ENCODE measurements at places on chromosomes 1 and 21.

- no peak for DNase-seq
Observed at GRCh38 chr1:116777831-116778830, 23.9 kb downstream of the CD2 start.

DNA sequence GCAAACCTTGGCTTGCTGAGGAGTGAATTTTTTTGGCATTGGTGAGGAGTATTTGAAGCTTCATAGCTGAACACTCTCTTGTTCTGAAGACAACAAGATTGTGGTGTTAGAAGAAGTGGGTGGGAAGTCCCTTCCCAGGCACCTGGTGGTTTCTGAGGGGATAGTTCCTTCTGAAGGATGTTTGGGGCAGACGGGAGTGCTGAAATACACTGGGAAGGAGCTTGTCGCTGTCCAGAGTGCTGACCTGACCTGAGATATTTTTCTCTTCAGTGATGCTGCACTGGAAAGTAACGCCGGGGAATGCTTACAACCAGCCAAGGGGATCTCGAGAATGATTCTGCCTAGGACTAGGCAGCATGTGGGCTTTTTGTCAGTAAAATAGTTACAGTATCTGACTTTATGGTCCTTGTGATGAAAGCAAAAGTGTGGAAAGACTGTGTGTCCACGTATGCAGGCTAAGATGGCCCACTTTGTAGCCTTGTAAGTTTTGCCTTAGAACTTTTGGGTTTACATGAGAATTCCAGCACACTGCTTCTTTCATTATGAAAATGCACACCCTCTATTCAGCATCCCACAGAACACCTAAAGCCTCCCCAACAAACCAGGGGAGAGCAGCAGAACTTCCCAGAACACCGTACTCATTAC lies 33.1 kb upstream of the NFASC start:
- no peak for DNase-seq

DNA sequence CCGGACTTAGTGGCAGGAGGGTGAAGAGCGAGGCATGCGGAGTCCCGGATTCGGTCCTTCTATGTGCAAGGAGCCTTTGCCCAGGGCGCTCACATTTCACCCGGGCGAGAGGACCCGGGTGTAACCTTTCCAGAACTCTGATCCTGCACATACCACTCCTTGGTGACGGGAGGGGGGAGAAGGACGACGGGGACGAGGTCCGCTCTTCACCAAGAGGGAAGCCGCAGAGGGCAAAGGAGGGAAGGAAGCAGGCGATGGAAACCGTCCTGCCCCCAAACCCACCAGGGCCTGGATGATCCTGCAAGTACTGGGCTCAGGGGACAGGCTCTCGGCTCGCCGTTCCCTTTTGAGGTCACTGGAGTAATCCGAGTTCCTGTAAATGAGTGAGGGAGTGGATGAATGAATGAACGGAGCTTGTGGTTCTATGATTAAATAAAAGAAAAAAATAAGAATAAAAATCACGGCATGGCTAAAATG lies 993 bp downstream of the SYPL2 start:
- no peak for DNase-seq

DNA sequence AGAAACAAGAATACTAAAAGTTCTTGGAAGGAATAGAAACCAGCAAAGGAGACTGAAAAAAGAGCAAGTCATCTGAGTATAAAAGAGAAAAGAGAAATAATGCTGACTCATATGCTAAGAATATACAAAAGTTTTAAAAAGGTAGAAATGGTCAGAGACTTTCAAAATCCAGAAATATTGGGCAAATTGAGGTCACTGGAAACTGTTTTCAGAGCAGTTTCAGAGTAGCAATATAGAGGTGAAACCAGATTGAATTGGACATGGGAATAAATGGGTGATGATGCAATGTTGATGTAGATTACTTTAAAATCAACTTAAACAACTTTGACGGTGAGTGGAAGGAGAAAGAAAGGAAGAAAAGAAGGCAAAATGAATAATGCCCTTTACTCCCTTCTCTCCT lies 1.8 kb upstream of the RPS6KC1 start:
- no peak for DNase-seq

DNA sequence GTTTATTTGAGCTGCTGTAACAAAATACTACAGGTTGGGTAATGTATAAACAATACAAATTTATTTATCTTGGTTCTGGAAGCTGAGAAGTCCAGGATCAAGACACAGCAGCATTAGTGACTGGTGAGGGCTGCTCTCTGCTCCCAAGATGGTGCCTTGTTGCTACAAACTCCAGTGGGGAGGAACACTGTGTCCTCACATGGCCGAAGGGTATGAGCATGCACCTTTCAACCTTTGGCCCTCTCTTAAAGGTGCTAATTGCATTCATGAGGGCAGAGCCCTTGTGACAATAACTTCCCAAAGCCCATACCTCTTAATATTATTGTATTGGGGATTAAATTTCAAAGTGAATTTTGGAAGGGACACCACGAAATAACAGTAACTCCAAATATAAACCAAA lies 55.3 kb upstream of the ATP1B1 start:
- DNase-seq, result no peak

- no peak for DNase-seq
Observed at GRCh38 chr1:174815036-174815435, 184.7 kb upstream of the CACYBP start.

DNA sequence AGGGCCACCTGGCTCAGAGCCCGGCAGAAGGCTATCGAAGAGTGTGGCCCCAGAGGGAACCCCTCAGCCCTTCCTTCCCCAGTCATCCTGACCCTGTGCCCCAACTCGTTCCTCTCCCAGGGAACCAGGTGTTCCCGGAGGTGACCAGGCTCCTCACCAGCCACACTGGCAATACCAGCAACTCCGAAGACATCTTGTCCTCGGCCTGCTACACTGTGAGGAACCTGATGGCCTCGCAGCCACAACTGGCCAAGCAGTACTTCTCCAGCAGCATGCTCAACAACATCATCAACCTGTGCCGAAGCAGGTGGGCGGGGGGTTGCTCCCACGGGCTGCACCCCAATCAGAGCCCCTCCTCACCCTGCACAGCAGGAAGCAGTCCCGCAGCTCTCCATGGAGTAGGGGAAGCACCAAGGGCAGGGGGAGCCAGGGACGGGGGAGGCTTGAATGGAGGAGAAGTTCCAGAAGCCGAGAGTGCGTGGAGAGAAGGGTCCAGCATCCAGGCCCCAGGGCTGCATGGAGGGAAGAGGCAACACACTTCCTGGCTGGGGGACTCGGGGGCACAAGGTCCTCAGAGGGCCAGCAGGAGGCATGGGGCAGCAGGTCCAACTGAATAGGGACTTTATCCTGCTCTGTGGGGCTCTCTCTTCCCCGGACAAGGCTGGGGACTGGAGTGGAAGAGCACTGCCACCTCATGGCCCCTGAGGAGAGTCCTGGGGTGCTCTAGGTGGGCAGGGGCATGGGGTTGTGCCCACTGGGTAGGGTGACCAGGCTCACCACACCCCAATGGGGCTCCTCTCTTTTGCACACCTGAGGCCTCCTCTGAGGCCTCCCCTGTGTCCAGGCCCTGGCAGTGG lies 41.7 kb downstream of the PKP1 start:
- no peak for DNase-seq

DNA sequence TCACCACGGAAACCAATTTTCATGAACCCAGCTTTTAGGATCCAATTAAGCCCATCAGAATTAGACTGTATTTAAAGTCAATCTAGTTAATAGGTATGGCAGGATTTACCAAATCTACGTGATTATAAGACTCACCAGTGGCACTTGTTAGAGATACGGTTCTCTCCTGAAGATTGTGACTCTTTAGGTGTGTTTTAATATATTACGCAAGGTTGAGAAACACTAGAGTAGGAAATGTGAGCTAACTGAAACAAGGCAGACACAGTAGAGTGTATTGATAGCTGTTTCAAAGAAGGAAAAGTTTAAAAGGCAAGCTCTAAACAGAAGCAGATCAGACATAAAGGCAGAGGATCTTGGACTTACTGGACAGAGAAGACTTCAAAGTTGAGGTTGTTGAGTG lies 11.2 kb upstream of the RPE65 start:
- no peak for DNase-seq

DNA sequence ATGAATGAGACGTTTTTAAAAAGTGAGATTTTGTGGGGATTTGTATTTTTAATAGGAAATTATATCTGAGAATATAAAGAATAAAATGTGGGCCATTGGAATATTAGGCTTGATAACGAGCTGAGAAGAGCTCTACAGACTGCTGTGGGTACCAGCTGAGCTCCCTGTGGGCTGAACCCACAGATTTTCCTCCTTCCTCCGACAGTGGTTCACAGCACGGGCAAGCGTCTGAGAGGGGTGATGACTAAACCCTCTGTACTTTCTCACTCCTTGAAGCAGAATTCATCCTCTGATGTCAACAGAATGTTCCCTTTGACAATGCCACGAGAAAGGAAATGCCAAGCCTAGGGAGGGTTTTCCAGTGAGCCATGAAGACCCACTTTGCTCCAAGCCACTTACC lies 102.7 kb upstream of the AJAP1 start:
- DNase-seq, result no peak

GRCh38 chr1:203051841-203052324 lies 25.6 kb downstream of the PPFIA4 start:
- no peak for DNase-seq

GRCh38 chr1:14634486-14634885 lies 36.0 kb downstream of the KAZN start:
- DNase-seq, result no peak

- DNase-seq, result no peak
Observed at GRCh38 chr1:237029850-237030535, 12.0 kb upstream of the RYR2 start.

- no peak for DNase-seq
Observed at GRCh38 chr1:71414179-71414578, 333.3 kb upstream of the ZRANB2 start.

DNA sequence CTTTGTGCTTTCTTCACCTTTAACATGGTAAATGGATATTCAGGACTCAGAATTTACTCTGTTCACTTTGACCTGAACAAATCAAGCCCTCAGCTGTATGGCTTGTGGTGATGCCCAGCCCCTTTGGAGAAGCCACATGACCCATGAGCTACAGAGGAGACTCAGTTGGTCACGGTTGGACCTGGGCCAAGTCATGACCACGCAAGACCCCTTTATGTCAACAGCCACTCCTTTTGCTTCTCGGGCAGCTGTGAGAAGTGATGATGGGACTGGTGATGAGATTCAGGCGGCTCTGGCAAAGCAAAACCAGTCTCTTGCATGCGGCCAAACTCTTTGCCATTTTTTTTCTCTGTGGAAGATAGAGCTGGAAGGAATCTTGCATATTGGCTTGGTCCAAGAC lies 96.5 kb upstream of the AJAP1 start:
- DNase-seq, result no peak

DNA sequence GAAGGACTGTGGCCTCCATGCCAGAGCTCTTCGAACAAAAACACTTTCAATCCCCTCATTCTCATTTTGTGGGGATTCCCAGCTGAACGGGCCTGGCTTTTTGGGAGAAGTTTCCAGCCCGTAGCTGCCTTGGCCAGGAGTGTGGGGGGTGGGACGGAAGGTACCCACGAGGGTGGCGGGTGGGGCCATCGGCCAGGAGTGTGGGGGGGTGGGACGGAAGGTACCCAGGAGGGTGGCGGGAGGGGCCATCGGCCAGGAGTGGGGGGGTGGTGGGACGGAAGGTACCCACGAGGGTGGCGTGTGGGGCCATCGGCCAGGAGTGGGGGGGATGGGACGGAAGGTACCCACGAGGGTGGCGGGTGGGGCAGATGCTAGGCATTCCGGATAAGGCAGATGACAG lies 71.7 kb upstream of the ZBTB18 start:
- DNase-seq, result no peak

DNA sequence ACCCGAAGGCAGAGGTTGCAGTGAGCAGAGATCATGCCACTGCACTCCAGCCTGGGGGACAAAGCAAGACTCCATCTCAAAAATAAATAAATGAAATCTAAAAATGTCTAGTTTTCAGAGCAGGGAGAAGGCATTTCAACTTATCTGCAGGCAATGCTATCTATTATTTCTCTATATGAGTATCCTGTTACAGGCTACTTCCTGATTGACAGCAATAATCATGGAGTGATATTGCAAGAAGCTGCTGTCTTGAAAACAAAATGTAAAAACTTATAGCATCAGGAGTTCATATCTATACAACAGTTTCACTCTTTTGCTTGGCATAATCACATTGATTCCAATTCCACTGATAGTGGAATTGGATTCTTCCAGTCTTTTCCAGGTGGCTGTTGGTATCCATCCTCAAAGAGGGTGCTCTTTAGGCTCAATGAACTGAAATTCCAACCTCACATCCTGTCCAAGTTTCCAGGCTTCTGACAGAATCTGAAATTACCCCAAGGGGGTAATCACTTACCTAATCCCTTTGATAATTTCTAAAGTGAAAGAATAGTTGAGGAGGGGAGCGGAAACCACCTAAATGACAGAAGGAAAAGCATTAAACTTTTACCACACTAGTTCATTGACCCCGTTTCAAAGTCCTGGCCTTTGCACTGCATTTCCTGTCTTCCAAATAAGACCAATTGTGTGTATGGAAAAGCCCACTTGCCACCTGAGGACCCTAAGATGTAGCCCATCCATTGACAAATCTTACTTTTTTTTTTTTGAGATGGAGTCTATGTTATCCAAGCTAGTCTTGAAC lies 107.6 kb downstream of the GLUL start:
- DNase-seq, result no peak

- no peak for DNase-seq
Observed at GRCh38 chr1:52613636-52614373, 11.6 kb downstream of the GPX7 start.

DNA sequence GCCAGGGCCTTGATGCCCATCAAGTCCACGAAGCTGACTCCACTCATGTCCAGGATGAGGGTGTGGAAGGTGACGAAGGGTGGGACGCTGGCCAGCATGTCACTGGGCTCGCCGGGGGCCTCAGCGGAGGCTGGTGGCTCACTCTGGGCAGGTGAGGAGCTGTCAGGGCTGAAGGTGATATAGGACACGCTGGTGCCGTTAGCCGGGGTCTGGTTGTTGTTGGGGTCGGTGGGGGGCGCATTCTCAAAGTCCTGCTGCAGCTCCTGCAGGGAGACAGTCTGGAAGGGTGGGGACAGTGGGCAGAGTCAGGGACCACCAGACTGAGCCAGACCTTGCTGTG lies 21.7 kb downstream of the SLC26A9 start:
- DNase-seq, result no peak

GRCh38 chr1:89708751-89709375 lies 75.9 kb downstream of the LRRC8C start:
- no peak for DNase-seq

GRCh38 chr1:47855230-47855629 lies 142.0 kb downstream of the TRABD2B start:
- no peak for DNase-seq

GRCh38 chr1:22774833-22775182 lies 64.2 kb downstream of the EPHB2 start:
- DNase-seq, result no peak

All from activated CD4-positive, CD25-positive, alpha-beta regulatory T cell treated with anti-CD3 and anti-CD28 coated beads, Interleukin-2, amount 50 U/mL, for 16 hours (primary cell).